ENCODE measurements at places on chromosomes 5 and 9.

DNA sequence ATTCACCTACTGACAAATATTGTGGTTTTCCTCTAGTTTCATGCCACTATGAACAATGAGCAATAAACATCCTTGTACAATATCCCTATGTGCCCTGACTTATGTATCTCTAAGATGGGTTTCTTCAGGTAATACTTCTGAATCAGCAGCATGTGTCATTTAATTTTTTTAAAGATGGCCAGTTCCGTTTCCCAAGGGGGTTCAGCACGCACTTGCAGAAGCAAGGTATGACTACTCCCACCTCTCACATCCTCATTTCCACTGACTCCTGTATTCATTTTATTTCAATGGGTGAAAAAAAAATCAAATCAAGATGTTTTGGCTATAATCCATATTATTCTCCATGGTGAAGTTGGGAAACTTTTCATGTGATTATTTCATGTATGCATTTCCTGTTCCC is 14.7 kb upstream of the ADAMTS19 start:
- no peak for DNase-seq

GRCh38 chr9:26169708-26170107 is 491.5 kb upstream of the TUSC1 start:
- DNase-seq, result no peak

DNA sequence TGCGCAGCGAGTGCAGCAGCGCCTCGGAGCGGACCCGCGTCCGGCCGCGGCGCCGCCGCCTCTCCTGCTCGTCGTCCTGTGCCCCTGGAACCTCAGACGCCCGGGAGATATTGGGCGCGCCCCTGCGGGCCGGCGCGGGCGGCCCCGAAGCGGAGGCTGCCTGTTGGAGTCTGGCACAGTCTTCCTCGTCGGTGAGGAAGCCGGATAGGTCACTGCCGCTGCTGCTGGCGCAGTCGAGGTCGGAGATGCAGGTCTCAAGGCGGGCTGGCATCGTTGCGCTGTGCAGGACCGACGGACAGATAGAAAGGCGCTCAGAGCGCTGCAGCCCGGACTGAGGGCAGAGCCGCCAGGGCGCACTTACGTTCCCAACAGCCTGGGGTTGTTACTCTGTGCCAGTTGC is 344 bp downstream of the NEUROG1 start:
- DNase-seq, result no peak

- DNase-seq, result peak; percentile 4
These were observed 63.7 kb downstream of the MLLT3 start for GRCh38 chr9:20558566-20559016.

DNA sequence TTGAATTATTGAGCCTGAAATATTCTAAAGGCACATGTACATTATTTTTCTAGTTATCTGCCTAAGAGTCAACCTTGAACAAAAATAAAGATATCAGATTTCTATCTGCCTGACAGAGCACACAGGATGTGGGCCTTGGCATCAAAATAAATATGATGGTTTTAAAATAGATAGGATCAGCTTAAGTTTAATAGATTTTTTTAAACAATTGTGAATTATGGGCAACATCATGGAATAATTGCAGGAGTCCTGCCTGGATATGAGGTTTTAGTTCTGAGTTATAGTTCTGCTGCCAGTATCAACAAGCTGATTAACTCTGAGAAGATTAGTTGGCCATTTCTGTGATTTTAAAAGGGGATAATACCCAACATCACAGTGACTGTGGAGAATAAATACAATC is 107.0 kb upstream of the PCA3 start:
- DNase-seq, result no peak

DNA sequence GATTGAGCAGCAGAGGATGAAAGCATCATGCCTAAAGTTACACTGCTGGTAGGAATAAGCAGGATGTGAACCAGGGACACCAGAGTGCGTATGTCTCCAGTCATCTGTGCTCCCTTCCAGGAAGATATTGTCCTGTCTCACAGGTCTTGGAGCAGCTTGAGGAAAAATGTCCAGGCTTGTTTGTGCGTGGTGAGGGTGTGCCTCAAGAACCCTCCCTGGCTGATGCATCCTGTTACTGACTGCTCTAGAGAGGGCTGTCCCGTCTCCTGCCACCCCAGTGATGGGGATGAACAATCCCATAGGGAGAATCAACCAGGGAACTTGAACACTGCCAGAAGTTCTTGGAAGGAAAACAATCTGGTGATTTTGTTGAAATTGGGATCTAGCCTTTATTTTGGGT is 132.0 kb downstream of the INSYN2B start:
- no peak for DNase-seq

- DNase-seq, result no peak
These were observed 128.3 kb downstream of the ZCCHC7 start for GRCh38 chr9:37248651-37249163.

GRCh38 chr5:142819292-142819691 is 49.1 kb downstream of the ARHGAP26 start:
- no peak for DNase-seq

- no peak for DNase-seq
These were observed 71.3 kb downstream of the GLIS3 start for GRCh38 chr9:4228606-4229005.

GRCh38 chr9:85703398-85703797 is 38.4 kb downstream of the AGTPBP1 start:
- no peak for DNase-seq

DNA sequence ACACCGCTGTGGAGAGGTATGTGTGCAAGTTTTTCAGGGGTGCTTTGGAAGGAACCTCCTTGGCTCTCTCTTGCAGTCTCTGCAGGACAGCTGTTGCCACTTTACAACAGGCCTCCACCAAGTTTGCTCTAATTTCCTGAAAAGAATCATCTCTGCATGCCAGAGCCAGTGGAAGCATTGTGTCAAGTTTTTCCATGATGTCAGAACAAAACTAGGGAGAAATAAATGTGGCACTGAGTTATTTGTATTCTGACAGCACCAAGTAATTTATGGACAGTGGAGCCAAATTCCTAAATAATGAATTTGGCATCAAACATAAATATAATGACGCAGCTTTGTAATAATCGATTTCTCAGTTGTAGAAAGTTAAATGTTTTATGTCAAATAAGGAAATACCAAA is 146.9 kb downstream of the KIAA0825 start:
- DNase-seq, result no peak

DNA sequence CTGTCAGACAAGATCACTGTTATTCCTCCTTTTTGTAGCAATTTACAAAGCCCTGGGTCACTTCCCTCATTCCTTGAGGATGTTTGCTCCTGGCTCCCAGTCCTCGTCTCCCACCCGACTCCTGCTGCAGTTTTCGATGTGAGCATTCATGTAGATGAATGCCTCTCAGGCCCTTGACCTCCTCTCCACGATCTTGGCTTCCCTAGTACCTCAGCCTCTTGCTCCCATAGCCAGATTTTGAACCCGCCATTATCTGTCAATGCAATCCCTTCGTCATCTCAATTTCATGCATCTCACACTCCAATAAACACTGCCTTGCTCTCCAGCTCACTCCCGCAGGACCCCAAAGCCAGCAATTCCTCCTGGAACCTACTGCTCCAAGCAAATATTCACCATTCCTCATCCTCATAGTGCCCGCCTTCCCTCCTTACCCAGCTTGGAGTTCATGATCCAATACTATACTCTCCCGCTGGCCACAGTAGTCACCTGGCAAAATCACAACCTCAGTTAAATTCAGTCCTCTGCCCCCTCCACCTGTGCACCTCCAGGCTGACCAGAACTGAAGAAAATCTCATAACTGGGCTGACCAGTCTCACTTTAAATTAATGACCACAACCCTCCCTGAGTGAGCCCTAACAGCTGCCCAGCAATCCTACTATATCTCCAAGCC is 35.1 kb upstream of the JADE2 start:
- DNase-seq, result no peak

DNA sequence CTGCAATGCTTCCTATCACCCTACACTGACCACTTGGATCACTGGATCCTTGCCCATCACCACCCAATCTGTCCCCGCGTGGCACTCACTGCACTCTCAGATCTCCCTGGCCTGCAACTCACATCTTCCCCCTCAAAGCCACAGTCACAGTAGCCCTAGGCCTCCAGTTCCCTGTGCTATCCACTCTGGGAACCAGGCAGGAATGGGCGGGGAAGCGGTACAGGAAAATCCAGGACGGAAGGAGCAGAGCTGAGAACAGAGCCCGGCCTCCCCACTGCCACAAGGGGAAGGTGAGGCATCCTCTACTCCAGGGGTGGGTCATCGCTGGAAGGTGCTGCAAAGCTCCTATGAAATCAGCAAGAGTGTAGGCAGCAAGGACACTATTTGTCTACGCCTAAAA is 102.6 kb downstream of the ESM1 start:
- DNase-seq, result no peak

GRCh38 chr9:73059247-73059646 is 92.4 kb upstream of the ANXA1 start:
- DNase-seq, result no peak

DNA sequence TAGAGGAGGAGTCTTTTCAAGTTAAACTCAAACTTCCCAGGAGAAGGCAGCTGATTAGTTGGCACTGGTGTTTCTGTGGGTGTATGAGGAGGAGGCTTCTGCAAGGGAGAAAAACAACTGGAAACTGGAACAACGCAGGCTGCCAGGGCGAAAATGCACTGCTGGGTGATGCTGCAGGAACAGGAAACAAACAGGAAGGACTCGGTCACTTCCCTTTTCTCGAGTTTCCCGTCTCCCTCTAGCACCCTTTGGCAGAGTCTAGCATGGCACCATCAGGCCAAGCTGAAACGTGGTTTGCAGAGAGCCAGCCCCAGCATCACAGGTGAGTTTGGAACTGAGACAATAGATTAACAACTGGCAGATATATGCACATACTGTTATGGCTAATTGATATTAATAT is 77.5 kb upstream of the CAST start:
- no peak for DNase-seq

DNA sequence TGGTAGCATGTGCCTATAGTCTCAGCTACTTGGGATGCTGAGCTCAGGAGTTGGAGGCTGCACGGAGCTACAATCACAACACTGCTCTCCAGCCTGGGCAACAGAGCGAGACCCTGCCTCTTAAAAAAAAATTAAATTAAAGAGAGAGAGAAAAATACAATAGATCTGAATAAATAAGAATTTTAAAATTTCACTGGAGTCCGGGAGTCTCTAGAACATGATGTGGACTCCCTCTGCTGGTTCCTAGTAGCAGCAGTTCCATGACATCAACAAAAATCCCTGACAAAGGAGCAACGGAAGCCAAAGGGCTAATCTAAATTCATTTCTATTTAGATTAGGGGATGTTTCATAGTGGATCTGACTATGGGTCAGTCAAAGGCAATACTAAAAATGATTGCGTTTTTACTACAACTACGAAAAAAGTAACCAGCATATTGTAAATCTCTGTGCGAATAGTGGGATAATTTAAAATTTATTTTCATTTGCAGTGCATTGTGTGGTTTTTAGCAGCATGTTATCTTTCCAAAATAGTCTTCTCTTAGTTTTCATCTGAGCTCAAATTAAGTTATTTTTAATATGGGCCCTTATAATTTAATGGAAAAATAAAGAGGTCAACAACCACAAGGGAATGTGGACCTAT is 6.7 kb downstream of the INIP start:
- DNase-seq, result no peak

GRCh38 chr9:87862536-87863268 is 20.0 kb upstream of the SPATA31E1 start:
- DNase-seq, result no peak

DNA sequence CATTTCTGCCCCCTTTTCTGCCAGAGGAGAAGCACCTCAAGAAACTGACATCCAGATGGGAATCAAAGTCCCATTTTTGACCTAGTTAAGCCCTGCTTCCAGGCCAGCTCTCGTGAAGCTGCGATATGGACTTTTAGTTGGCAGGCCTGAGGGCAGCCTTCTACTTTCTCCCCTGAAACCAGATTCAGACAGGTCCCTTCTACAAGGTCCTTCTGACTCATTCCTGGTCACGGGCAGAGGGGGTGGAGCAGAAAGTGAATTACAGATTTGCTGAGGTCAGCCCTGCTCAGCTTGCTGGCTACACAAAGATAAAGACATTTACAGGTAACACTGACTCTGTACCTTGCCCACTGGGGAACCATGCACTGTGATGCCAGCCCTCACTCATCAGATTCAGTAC is 52.8 kb upstream of the TUT7 start:
- no peak for DNase-seq

GRCh38 chr5:93592883-93593282 is 9.9 kb downstream of the NR2F1 start:
- DNase-seq, result no peak

- DNase-seq, result no peak
These were observed 54.1 kb downstream of the ZNF608 start for GRCh38 chr5:124692324-124692723.

DNA sequence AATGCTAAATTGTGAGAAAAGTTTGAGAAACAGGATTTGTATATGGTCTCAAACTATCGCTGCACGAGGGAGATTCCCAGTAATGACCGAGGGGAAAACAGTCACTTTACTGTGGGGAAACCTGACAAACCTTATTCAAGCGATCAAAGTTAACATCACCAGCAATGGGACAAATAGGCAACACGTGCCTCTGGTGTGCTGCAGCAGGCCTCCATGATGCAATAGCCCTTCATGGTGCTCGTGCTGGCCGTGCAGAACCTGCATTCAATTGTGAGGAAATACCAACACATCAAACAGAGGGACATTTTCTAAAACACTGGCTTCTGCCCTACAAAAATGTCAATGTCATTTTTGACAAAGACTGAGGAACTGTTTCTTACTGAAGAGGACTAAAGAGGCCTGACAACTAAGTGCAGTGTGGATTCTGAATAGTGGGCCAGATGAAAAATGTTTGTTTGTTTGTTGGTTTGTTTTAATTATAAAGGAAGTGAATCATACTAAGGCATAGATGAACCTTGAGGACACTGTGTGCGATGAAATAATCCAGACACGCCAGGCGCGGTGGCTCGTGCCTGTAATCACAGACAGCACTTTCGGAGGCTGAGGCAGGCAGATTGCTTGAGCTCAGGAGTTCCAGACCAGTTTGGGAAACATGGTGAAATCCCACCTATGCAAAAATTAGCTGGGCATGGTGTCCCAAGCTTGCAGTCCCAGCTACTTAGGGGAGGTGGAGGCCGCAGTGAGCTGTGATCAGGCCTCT is 17.6 kb upstream of the MARCHF6 start:
- no peak for DNase-seq

DNA sequence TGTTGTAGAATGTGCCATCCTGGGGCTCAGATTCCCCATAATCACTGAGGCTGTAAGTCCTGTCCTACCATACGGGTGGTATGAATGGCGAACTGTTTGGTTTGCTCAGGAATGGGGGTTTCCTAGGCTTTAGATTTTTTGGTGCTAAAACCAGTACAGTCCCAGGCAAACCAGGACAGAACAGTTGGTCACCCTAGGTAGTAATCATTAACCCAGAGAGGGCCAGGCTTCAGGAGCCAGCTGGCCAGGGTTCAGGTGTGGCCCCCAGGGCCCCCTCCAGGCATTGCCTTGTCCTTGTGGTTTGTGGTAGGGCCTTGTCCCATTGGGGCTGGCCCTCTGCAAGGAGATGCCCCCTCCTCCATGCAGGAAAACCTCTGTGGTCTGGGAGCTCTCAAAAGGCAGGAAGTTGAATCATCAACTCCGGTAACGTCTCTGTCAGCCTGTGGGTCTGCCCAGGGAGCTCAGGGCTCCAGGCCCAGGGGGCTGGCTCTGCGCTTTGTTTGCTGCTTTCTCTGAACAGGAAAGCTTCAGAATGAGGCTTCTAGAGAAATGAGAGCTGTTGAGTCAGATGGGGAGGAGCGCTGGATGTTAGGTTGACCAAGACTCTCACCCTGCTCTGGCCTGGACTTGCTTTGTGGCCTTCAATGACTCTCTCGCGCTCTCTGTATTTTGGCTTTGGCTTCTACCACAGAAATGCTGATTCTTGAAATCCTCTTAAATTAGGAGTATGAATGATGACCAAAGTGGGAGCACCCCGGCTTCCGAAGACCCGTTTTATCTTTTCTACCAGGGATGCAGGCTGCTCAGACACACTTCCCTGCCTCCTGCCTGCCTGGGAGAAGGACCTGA is 22.2 kb upstream of the JADE2 start:
- peak; percentile 35 for DNase-seq

- DNase-seq, result no peak
These were observed 172.5 kb downstream of the MPDZ start for GRCh38 chr9:13107008-13107407.

Measured in activated T-helper 1 cell treated with anti-CD3 and anti-CD28 coated beads, Interleukin-2, amount 50 U/mL, for 16 hours (primary cell).